GM12864 (cell line): ENCODE measurements at places on chromosomes 5 and 9.

DNA sequence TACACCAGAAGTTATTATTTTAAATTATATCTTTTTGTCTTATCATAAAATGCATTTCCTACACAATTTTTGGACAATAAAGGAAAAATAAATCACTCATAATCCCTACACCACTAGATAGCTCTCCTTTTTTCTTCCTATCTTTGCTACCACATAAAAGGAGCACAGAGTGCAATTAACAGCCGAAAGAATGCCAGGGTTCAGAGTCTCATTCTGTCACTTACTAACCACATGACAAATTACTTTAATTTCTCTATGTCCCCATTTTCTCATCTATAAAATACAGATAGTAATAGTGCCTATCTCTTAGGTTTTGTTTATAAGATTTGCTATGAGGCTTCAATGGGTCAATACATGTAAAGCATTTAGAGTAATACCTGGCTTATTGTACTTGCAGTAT, 158.7 kb upstream of the GRIN3A start:
- DNase-seq = no peak

GRCh38 chr9:124392871-124393460, 22.3 kb downstream of the PSMB7 start:
- no peak for DNase-seq

DNA sequence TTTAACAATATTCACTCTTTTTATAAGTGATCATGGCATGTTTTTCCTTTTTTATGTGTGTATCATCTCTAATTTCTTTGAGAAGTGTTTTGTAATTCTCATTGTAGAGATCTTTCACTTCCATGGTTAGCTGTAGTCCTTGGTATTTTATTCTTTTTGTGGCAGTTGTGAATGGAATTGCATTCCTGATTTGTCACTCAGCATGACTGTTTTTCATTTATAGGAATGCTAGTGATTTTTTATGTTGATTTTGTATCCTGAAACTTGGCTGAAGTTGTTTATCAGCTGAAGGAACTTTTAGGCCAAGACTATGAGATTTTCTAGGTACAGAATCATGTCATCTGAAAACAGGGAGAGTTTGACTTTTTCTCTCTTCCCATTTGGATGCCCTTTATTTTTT, 13.1 kb upstream of the SPINK13 start:
- no peak for DNase-seq

DNA sequence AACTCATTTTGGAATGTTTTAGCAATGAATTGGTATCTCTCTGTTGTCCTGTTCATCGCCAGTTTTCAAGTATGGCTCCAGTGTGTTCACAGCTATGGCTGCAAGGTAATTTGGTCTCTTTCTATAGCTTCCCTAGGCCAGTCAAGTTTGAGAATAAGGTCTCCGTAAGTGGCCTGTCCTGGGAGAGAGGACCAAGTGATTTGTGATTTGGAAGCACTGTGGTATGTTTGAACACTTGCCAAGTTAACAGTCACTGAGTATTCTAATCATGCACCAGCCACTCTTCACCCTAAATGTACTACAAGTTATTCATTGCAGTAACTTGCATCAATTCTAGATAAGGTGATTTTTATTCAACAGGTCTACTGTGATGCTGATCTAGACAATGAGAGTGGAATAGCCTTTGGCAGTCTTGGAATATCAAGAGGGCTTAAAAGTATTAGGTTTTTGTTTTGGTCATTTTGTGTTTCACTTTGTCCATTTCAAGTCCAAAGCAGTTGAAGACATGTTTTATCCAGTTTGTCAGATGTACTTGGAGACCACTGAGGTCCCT, 41.1 kb downstream of the G3BP1 start:
- DNase-seq = no peak

DNA sequence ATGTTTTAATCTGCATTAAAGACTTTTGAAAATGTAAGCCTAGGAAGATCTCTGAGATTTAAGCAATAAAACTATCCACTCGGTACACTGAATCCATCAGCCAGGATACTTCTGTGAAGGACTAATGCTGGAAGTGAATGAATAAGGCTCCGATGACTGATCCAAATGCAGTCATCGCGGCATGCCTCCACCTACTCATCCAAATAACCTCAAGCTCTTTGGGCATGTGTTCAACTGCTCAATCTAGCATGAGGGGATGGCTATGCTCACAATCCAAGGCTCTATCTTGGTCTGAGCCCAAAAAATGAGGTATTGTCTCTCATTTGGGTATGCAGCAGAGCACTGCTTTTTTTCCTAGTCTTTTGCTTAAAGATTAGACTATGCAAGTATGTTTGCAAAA, 19.2 kb downstream of the MARCHF3 start:
- no peak for DNase-seq

GRCh38 chr5:34869256-34869655, 30.3 kb downstream of the TTC23L start:
- DNase-seq = no peak

DNA sequence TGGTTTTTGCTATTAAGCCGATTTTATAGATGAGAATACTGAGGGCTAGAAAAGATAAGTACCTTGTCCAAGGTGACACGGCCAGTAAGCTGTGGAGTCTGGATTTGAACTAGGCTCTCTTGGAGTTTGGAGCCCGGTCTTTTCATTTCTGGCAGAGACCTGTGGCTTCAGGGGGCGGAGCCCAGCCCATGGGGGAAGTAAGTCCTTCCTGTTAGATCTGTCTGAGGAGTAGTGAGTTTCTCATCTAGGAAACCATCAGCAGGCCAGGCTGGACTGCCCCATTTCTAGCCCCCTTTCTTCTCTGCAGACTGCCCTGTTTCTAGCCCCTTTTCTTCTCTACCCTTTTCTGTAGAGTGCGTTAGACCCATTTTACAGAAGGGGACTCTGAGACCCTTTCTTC, 521 bp upstream of the PTGS1 start:
- DNase-seq = no peak

DNA sequence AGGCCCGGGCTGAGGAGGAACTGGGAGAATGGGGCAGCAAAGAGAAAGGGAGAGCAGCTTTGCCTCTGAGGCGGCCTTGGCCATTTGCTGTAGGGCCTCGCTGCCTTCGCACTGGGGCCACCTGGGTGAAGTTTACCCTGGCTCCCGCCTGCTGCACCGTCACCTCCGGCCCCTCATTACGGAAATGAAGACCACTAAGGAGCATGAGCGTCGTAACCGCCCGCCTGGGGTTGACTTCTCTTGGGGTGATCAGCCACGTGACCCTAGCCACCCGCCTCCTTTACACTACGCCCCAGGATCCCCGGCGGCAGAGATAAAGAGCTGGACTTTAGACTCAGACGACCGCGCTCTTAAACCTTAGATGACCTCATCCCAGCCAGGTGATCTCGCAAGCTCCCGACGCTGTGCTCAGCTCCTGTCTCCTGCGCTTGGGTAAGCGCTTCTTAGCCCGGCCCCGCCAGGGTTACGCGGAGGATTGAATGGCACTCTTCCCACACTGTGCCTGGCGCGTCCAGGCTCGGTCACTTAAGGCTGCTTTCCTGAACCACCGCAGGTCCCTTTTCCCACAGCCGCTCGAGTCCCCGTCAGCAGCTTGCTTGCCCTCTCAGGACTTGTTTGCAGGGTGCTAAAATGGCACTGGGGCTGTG, 107.9 kb upstream of the LARP1 start:
- DNase-seq = no peak

GRCh38 chr5:16931334-16932110, 4.6 kb downstream of the MYO10 start:
- DNase-seq = no peak

- DNase-seq = no peak
Measured at GRCh38 chr5:9619331-9620092, 10.6 kb downstream of the TAS2R1 start.

GRCh38 chr9:133857639-133858038, 119.5 kb upstream of the SARDH start:
- no peak for DNase-seq

- no peak for DNase-seq
Measured at GRCh38 chr5:66647146-66647856, 51.1 kb downstream of the MAST4 start.

GRCh38 chr9:5842929-5843793, 10.2 kb upstream of the ERMP1 start:
- DNase-seq = no peak

GRCh38 chr9:109908459-109909390, 128.7 kb downstream of the PALM2AKAP2 start:
- DNase-seq = no peak

- no peak for DNase-seq
Measured at GRCh38 chr5:10838038-10838437, 77.0 kb upstream of the DAP start.

DNA sequence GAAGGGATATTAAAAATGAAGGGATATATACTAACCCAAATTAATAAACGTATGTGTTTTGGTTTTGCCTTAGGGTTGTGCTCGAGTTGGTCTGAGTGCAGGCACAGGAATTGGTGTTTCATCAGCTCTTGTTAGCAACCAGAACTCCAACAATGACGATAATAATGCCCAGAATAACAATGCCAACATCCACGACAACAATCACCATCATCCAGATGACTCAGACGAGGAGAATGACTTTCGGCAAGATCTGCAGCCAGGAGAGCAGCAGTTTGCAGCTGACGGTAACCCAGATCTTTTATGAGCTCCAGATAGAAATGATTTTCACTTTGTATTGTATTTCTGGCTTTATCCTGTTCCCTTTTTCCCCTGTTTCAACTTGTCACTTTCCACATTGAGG, 33.2 kb downstream of the FBXO38 start:
- DNase-seq = no peak
